Caudate nucleus (tissue), 63 donors: ENCODE measurements at places on chromosomes 6 and 20.

- DNase-seq: no peak
These were observed 98.5 kb downstream of the LY86 start for GRCh38 chr6:6686748-6687601.

- DNase-seq: no peak
These were observed 897.4 kb upstream of the CITED2 start for GRCh38 chr6:140271759-140272377.

- no peak for DNase-seq
These were observed 463.0 kb upstream of the AGPAT4 start for GRCh38 chr6:161736781-161737292.

GRCh38 chr6:53651205-53651763 is 14.3 kb downstream of the KLHL31 start:
- DNase-seq: no peak

DNA sequence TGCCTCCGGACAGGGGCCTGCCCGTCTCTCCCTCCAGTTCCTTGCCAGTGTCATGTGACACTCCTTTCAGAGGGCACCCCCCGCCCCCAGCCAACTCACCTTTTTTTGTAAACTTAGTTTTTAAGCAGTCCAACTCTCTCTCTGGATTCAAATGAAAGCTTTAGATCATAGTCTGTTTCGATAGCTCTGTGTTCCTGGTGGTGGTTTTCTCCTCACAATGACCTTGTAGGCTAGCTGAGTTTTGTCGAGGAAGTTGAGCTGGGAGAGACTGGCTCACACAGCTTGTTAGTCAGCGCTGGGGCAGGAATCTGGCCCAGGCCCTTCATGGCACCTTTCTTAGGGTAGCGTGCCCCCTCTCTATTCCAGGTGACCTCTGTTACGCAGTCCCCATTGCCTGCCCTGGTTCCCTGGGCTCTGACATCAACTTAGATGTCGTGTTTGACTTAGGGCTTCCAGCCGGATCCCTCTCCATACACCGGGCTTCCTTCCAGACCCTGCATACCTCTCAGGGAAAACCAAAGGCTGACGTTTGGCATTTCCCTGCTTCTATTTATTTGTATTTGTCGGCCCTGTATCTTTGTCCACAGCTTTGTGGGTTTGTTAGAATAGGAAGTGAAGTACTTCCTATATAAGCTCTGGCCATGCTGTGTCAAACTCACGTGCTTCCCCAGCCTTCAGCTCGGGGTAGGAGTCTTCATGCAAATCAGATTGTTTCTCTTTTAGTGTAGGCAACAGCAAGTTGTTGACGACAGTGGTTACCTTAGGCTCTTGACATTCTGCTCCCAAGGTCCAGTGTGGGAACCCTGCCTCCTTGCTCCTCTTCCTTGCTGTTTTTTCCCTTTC is 12.7 kb downstream of the IGF2R start:
- DNase-seq: no peak

DNA sequence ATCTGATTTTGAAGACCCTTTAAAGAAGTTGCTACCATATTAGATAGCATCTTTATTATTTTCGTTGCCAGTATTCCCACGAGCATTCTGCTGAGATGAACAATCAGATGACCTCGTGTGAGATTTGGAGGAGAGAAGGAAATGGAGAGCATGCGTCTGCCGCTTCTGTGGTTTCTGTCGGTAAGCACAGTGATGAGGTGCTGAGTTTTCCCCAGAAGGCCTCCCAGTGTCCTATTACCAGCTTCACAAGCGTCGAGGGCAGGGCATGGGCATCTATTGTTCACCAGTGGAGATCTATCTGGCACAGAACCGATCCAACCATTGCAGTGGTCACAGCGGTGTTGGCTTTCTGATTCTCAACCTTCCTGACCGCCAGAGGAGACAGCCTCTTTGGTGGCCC is 29.4 kb downstream of the TRAF3IP2 start:
- no peak for DNase-seq

- no peak for DNase-seq
These were observed 257.8 kb downstream of the BTBD3 start for GRCh38 chr20:12175538-12175937.

DNA sequence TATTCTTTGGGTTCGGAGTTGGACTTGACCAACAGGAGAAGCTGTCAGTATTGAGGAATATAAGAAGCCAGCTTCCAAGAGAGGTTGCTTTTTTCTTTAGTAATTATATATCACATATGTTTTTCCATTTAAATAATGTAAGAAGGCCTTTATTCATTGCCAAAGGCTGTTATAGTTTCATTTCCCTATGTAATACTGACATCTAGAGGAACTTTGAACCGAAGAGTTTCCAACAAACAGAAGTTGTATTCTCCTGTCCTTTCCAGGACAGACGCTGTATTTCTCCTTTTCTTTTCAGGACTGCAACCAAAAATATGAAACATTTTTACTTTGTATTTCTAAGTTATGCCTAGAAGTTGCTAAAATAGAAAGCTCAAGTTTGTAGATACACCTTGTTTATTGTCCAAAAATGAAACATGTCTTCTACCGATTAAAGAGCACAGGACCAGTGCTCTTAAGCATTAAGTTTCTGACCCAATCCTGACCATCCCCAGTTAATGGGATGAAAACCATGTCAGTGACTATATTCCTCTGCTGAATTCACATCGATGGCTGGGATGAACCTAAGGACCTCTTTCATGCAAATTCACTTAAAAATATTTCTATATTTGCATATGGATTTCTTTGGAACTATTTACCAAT is 55.1 kb downstream of the MYLK4 start:
- DNase-seq: no peak

DNA sequence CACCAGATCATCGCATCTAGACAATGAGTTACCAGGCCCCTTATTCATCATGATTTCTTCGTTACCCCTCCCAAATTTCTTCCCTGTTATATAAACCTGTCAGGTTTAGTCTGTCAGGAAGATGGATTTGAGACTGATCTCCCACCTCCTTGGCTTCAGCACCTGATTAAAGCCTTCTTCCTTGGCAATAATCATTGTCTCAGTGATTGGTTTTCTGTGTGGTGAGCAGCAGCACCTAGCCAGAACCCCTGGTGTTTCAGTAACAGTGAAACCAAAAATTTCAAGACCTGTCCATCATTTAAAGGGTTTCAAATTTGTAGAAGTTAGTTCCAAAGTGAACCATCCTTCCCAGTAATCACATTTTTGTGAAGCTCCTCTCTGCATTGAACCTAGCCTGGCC is 209.8 kb upstream of the GJE1 start:
- no peak for DNase-seq

DNA sequence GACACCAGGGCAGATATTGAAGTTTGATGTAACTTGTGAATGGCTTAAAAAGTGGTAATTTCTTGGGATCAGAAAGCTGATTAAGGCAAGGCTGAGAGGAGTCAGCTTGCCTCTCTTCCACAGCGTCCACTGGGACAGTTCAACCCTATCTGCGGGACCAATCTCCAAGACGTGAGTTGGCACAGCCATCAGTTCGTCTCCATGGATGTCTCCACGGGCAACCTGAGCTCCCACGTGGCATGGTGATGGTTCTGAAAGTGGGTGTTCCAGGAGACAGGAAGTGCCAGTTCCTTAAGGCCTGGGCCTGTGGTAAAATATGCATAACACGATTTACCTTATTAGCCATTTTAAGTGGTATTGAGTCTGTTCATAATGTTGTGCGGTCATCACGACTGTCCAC is 67.9 kb upstream of the BHLHE23 start:
- no peak for DNase-seq

- DNase-seq: no peak
These were observed 202.1 kb downstream of the NFATC2 start for GRCh38 chr20:51340451-51340840.

DNA sequence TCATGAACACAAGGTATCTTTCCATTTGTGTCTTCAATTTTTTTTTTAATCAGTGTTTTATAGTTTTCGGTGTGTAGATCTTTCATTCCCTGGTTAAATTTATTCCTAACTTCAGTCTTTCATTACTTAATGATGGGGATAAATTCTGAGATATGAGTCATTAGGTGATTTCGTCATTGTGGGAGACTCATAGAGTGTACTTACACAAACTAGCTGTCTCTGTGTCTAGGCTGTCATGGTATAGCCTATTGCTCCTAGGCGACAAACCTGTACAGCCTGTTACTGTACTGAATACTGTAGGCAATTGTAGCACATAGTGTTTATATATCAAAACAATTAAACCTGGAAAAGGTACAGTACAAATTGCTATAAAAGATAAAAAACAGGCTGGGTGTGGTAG is 42.1 kb downstream of the SMAP1 start:
- peak; percentile 22 for DNase-seq

DNA sequence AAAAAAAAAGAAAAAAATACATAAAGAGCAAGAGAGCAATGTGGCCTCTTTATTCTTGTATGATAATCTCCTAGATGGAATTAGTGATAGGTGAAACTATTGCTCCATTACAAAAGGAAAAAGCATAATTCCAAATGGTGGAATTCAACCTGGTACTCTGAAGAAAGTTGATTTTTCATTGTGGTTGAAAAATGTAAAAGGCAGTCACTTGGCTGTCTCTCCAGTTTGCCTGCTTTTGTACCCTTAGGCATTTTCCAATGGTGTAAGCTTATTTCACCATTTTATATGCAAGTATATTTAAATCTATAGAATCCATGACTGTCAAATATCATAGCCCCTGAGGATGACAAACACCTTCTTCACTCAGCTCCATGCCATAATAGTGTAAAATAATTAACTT is 38.8 kb upstream of the PKHD1 start:
- DNase-seq: no peak

- DNase-seq: no peak
These were observed 87.4 kb upstream of the THBS2 start for GRCh38 chr6:169341065-169341464.

DNA sequence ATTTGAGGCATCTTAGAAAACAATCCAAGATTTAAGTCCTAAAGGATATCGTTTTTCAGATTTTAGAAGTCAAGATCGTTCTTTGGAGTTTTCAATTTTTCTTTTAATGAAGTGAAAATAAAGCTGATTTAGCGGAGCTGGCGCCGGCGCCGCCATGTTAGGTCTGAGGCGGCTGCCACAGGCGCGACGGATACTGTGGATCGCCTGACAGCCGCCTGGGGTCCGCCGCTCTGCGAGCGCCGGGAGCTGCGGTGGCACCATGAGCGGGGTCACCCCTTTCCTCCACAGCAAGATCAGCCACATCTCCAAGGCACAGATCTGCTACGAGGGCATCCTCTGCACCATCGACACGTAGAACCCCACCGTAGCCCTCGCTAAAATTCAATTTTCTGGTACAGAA is 247.2 kb downstream of the GJA1 start:
- DNase-seq: no peak
